ENCODE measurements at places on chromosomes 1 and 21. TPM values are rescaled to one million over a fixed set of nuclear protein-coding genes. Genes with fewer than 3 reads are reported as not detected.

The ZYG11A gene
- 0.77 TPM for total RNA-seq

DNA sequence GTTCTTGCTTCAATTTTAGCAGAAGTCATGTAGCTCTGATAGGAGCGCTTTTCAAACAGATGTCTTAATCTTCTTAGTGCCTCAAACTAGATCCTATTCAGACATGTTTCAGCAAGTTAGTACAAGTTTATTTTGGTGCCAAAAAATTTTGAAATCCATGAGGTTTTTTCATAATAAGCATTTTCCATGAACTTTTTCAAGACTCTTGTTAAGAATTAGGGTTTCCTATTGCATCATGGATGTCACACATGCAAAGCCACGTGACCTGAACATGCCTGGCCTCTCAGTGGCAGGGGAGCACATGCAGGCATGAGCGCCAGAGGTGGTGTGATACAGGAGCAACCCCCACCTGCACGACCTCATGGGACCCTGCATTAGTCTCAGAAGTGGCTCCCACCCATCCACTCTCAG, 67.6 kb downstream of the POFUT2 start:
- H3K4me1 ChIP-seq, result no peaks in the 10 kb centered on the region
- no peak overlapping the region for H3K27ac ChIP-seq
- H3K4me3 ChIP-seq, result no peak overlapping the region
- no peak for DNase-seq
- H3K36me3 ChIP-seq, result no peaks in the 10 kb centered on the region

- peak overlapping the region; percentile 57 for H3K4me3 ChIP-seq
- H3K36me3 ChIP-seq, result no peaks in the 10 kb centered on the region
- peaks cover 9% of the 10 kb centered on the region for H3K4me1 ChIP-seq
- peak overlapping the region; percentile 66 for H3K27ac ChIP-seq
- no peaks in the 10 kb centered on the region for H3K27me3 ChIP-seq
- DNase-seq, result peak; percentile 20
These were observed 13.0 kb downstream of the RCC1 start for GRCh38 chr1:28518745-28519341.

DNA sequence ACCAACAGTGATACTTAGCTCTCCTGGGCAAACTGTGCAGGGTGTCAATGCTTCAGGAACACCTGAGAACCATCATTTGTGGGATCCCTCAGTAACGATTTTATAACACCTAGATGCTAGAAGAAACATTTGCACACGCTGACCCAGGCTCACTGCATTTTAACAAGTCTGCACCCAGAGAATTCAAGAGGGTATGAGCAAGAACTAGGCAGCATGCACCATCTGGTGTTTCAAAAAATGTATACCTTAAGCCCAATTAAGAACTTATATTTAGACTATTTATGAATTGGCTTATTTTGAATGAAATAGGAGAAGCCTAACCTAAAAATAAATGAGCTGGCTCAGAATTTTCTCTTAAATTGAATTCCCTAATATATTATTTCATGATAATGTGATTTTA, 400.5 kb downstream of the GPATCH2 start:
- no peaks in the 10 kb centered on the region for H3K27me3 ChIP-seq
- H3K36me3 ChIP-seq, result no peaks in the 10 kb centered on the region
- H3K4me3 ChIP-seq, result no peak overlapping the region
- no peaks in the 10 kb centered on the region for H3K4me1 ChIP-seq
- DNase-seq, result no peak

DNA sequence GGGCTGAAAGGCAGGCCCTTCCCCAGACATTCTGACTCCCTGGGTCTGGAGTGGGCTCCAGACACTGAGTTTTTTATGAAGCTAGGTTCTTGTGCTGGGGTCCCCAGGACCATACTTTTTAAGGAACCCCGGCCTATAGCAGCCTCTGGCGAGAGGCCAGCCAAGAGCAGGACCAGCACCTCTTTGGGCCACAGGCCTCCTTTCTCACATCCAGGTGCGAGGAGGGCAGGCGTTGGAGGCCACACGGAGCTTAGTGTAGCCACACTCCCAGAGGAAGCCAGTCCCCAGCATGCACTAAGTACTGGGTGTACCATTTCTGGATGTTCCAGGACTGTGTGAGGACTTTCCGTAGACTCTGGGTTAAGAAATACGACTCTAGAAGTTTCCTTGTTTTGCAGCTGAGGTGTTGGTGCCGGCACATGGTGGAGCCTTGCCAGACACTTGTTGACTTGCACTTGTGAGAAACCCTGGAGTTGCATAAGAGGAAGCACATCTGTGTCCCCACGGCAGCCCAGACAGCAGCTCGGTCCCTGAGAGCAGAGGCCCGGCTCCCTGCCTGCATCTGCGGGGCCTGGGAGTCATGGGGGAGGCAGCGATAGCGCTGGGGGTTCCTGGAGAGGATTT, 122.2 kb upstream of the VAMP3 start:
- H3K27me3 ChIP-seq, result no peaks in the 10 kb centered on the region
- H3K27ac ChIP-seq, result no peak overlapping the region
- no peaks in the 10 kb centered on the region for H3K4me1 ChIP-seq
- no peak for DNase-seq
- H3K36me3 ChIP-seq, result no peaks in the 10 kb centered on the region

The TMEM201 gene
- 2.8 TPM for total RNA-seq

The RASAL2 gene
- total RNA-seq, result 6.4 TPM

The TRIM45 gene
- total RNA-seq, result 4.6 TPM

GRCh38 chr1:101371259-101371658, 134.4 kb downstream of the S1PR1 start:
- H3K27me3 ChIP-seq, result no peaks in the 10 kb centered on the region
- no peak overlapping the region for H3K4me3 ChIP-seq
- no peak overlapping the region for H3K27ac ChIP-seq
- H3K36me3 ChIP-seq, result no peaks in the 10 kb centered on the region

GRCh38 chr1:66494482-66494881, 39.5 kb upstream of the SGIP1 start:
- no peak overlapping the region for H3K27ac ChIP-seq
- H3K4me3 ChIP-seq, result no peak overlapping the region
- no peaks in the 10 kb centered on the region for H3K27me3 ChIP-seq
- no peaks in the 10 kb centered on the region for H3K36me3 ChIP-seq
- peaks cover 6% of the 10 kb centered on the region for H3K4me1 ChIP-seq

GRCh38 chr1:230308039-230308438, 118.1 kb downstream of the PGBD5 start:
- no peaks in the 10 kb centered on the region for H3K4me1 ChIP-seq
- peak; percentile 65 for DNase-seq
- H3K4me3 ChIP-seq, result no peak overlapping the region
- H3K27ac ChIP-seq, result no peak overlapping the region
- no peaks in the 10 kb centered on the region for H3K27me3 ChIP-seq

GRCh38 chr1:183635099-183635605, 431 bp downstream of the ARPC5 start:
- H3K27me3 ChIP-seq, result no peaks in the 10 kb centered on the region
- peak overlapping the region; percentile 89 for H3K27ac ChIP-seq
- peak overlapping the region; percentile 85 for H3K4me3 ChIP-seq
- peaks cover 2% of the 10 kb centered on the region for H3K36me3 ChIP-seq

The TMEM200B gene
- total RNA-seq, result 17.7 TPM

- H3K36me3 ChIP-seq, result no peaks in the 10 kb centered on the region
- DNase-seq, result peak; percentile 99
- no peaks in the 10 kb centered on the region for H3K27me3 ChIP-seq
- no peak overlapping the region for H3K4me3 ChIP-seq
- no peaks in the 10 kb centered on the region for H3K4me1 ChIP-seq
- H3K27ac ChIP-seq, result no peak overlapping the region
These were observed 292.4 kb downstream of the GRIK1 start for GRCh38 chr21:29647353-29647781.

- no peak overlapping the region for H3K27ac ChIP-seq
- no peaks in the 10 kb centered on the region for H3K36me3 ChIP-seq
- H3K4me3 ChIP-seq, result no peak overlapping the region
- no peaks in the 10 kb centered on the region for H3K4me1 ChIP-seq
- DNase-seq, result no peak
- H3K27me3 ChIP-seq, result no peaks in the 10 kb centered on the region
These were observed 18.0 kb upstream of the PTPRF start for GRCh38 chr1:43512681-43513080.

DNA sequence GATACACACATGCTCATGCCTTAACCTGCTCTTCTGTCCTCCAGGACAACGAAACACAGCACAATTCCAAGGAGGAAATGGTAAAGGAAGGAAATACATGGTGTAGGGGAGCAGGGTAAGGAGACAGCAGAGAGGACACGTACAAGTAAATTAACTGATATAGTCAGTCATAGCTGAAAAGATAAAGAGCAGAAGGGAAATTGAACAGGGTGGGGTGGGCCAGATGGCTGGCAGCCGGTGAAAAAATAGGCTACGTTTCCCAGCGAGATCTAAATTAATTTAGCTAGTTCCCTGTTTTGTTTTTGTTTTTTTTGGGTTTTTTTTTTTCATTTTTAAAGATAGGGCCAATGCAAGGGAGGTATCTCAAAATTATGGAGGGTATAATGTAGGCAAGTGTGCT, 109.2 kb downstream of the FAM78B start:
- H3K36me3 ChIP-seq, result no peaks in the 10 kb centered on the region
- no peak overlapping the region for H3K4me3 ChIP-seq
- H3K27me3 ChIP-seq, result no peaks in the 10 kb centered on the region
- no peak overlapping the region for H3K27ac ChIP-seq
- no peak for DNase-seq

The CCDC30 gene
- 1.3 TPM for total RNA-seq

The PGBD5 gene
- total RNA-seq, result 0.17 TPM

The RHBDL2 gene
- 0.26 TPM for total RNA-seq

The CDC7 gene
- 3.1 TPM for total RNA-seq

DNA sequence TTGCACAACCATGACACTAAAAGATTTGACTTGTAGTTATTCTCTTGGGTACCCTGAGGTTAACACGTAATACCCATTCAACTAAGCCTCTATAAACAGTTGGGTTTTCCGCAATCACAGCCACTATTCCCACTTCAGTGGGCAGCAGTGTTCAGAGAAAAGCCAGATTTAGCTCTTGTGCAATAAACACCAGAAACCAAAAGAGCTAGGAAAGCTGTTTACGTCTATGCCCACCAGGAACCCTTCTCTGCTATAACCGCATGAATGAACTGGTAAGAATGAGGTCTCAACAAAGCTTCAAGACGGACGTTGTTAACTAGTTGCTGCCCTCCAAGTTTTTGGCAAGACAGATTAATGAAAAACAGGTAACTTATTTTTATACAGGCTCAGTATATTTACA, 101.3 kb downstream of the SLC45A1 start:
- H3K4me3 ChIP-seq, result no peak overlapping the region
- peaks cover 11% of the 10 kb centered on the region for H3K4me1 ChIP-seq
- peaks cover 6% of the 10 kb centered on the region for H3K36me3 ChIP-seq
- DNase-seq, result no peak
- no peaks in the 10 kb centered on the region for H3K27me3 ChIP-seq

DNA sequence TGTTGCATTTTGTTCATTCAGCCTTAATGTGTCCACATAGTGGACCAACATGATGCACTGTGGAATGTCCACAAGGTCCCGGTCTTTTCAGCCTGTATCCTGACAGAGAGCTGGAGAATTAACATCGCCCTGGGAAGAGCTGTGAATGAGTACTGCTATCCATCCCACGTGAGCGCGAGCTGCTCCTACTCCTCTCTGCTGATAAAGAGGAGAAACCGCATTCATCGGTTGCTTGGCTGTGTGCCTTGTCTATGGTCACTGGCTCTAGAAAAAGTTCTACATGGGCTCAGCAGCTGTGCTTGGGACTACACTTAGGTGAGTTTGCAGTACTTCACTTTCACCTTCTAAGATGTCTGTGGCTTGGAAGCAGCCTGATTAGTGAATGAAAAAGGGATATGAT, 31.1 kb upstream of the IGSF5 start:
- no peak overlapping the region for H3K4me3 ChIP-seq
- H3K4me1 ChIP-seq, result no peaks in the 10 kb centered on the region
- no peaks in the 10 kb centered on the region for H3K27me3 ChIP-seq
- no peak overlapping the region for H3K27ac ChIP-seq
- DNase-seq, result no peak

GRCh38 chr1:20359451-20360330, 69.0 kb downstream of the VWA5B1 start:
- peaks cover 16% of the 10 kb centered on the region for H3K27me3 ChIP-seq
- peaks cover 13% of the 10 kb centered on the region for H3K4me1 ChIP-seq
- no peaks in the 10 kb centered on the region for H3K36me3 ChIP-seq
- no peak for DNase-seq
- no peak overlapping the region for H3K27ac ChIP-seq

DNA sequence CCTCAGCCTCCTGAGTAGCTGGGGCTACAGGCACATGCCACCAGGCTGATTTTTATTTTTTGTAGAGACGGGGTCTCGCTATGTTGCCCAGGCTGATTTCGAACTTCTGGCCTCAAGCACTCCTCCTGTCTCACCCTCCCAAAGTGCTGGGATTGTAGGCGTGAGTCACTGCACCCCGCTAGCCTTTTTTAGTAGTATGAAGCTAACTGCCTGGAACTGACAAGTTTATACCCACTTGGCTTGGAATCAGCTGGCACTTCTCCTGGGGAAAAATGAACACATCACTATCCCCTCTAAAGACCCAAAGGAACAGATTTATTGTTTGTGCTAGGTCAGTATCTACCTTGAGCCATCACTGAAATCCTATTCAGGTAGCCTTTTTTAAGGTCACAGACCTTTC, 19.0 kb downstream of the TMEM63A start:
- peaks cover 7% of the 10 kb centered on the region for H3K4me1 ChIP-seq
- H3K4me3 ChIP-seq, result no peak overlapping the region
- no peaks in the 10 kb centered on the region for H3K27me3 ChIP-seq
- H3K36me3 ChIP-seq, result peaks cover 29% of the 10 kb centered on the region
- H3K27ac ChIP-seq, result no peak overlapping the region

- H3K36me3 ChIP-seq, result no peaks in the 10 kb centered on the region
- H3K27ac ChIP-seq, result no peak overlapping the region
- no peaks in the 10 kb centered on the region for H3K4me1 ChIP-seq
- H3K27me3 ChIP-seq, result peaks cover 8% of the 10 kb centered on the region
These were observed 104.9 kb upstream of the SOD1 start for GRCh38 chr21:31554511-31555022.

- no peak for DNase-seq
- H3K27ac ChIP-seq, result no peak overlapping the region
- H3K4me1 ChIP-seq, result no peaks in the 10 kb centered on the region
- H3K4me3 ChIP-seq, result no peak overlapping the region
- no peaks in the 10 kb centered on the region for H3K36me3 ChIP-seq
These were observed 4.0 kb upstream of the LHX8 start for GRCh38 chr1:75129983-75130789.

The CAMSAP2 gene
- 21.8 TPM for total RNA-seq

DNA sequence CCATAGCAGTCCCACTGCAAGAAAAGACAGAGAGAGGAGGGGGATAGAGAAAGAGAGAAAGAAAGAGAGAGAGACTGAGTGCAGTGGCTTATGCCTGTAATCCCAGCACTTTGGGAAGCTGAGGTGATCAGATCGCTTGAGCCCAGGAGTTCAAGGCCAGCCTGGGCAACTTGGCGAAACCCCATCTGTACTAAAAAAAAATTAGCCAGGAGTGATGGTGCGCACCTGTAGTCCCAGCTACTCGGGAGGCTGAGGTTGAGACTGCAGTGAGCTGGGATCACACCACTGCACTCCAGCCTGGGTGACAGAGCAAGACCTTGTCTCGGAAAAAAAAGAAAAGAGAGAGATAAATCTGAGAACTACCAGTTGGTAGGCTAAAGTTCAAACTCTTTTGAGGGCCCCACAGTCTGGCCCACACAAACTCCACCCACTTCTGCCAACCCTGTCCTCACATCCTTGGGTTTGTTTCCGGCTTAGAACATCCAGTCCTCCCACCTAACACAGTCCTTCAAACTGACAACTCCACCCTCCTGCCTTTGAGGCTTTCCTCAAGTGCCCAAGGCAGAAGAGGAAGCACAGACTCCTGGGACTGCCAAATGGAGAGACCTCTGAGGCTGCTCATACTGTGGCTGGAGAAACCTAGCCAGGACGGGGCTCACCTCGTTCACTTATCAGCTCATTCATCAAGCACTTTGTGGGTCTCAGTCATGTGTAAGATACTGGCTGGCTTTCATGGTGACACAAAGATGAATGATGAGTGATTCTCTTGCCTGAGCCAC, 20.1 kb downstream of the TFAP2E start:
- no peak overlapping the region for H3K4me3 ChIP-seq
- no peaks in the 10 kb centered on the region for H3K36me3 ChIP-seq
- no peaks in the 10 kb centered on the region for H3K27me3 ChIP-seq
- DNase-seq, result peak; percentile 18
- no peaks in the 10 kb centered on the region for H3K4me1 ChIP-seq
